ENCODE measurements at places on chromosomes 13 and 19.
A peak's percentile ranks its signal among the peaks of the same experiment; 100 is the strongest.

DNA sequence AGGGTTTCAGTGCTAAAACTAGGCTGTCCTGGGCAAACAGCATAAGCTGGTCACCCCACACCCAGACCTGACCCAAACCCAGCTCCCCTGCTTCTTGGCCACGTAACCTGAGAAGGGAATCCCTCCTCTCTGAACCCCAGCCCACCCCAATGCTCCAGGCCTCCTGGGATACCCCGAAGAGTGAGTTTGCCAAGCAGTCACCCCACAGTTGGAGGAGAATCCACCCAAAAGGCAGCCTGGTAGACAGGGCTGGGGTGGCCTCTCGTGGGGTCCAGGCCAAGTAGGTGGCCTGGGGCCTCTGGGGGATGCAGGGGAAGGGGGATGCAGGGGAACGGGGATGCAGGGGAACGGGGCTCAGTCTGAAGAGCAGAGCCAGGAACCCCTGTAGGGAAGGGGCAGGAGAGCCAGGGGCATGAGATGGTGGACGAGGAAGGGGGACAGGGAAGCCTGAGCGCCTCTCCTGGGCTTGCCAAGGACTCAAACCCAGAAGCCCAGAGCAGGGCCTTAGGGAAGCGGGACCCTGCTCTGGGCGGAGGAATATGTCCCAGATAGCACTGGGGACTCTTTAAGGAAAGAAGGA is 2.8 kb downstream of the PPP1R12C start:
- DNase-seq, result no peak

GRCh38 chr19:30450835-30451321 is 78.7 kb downstream of the ZNF536 start:
- no peak for DNase-seq

- DNase-seq, result no peak
Measured at GRCh38 chr13:89899302-89900103, 1448.0 kb upstream of the MIR17HG start.

GRCh38 chr19:15897026-15897737 is 692 bp downstream of the CYP4F2 start:
- no peak for DNase-seq

DNA sequence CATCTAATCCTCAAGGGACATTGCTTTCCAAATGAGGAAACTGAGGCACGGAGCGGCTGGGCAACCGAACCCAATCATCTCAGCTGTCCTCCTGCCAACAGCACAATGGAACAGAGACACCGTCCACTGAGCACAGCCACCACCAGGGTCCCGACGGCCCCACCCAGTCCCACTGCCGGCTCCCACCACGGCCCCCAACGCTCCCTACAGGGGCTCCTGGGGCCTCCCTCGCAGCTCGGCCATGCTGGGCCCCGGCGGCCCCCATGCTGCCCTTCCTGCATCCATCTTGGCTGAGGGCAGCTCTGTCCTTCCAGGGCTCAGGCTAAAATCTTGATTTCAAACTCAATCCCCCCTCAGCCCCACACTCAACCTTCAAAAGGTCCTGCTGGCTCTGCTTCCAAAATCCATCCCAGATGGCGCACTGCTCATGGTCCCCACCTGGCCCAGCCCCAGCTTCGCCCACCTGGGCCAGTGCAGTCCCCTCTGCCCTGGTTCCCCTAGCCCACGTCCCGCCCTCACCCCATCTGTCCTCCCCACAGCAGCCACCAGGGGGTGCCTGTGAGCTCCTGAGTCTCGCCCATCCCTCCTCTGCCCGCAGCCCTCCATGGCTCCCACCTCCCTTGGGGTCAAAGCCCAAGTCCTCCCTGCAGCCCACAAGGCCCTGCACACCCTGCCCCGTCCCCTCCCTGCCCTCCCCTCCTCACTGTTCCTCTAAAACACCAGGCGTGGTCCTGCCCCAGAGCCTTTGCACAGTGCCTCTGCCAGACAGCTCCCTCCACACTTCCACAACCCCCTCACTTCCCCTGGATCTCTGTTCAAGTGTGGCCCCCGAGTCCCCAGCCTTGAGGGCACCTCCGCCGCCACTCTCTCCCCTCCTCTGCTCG is 7.9 kb downstream of the PIP5K1C start:
- DNase-seq, result peak; percentile 52

GRCh38 chr19:46068345-46069258 is 27.8 kb upstream of the IGFL4 start:
- DNase-seq, result no peak

GRCh38 chr19:39840492-39840891 is 5.7 kb downstream of the FBL start:
- DNase-seq, result no peak

DNA sequence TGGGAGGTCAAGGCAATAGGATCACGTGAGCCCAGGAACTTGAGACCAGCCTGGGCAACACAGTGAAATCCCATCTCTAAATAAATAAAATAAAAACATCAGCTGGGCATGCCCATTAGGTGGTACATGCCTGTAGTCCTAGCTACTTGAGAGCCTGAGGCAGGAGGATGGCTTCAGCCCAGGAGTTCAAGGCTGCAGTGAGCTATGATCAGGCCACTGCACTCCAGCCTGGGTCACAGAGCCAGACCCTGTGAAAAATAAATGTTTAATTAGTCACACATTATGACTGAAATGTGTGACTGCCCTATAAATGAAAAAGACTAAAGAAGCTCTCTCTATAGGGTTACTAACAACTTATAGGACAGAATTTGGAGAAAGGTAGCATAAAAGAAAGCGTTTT is 37.7 kb downstream of the USP12 start:
- DNase-seq, result no peak

DNA sequence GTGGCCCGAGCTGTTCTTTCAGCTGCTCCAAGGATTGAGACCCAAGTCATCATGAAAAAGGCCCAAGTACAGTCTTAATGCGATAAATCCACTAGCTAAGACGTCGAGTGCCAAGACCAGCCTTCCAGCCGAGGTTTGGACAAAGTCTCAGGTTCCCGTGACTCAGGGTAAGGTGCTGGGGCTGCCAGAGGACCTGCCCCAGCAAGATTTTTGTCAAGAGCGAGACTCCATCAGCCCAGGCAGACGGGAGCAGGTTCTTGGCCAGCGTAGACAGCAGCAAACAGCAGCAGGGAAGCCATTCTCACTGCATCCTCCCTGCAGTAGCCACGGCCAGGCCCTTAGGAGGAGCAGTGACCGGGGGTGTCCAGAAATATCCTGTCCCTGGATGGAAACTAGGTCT is 3.4 kb downstream of the FEM1A start:
- no peak for DNase-seq

GRCh38 chr13:42752731-42753130 is 28.7 kb upstream of the FAM216B start:
- no peak for DNase-seq

DNA sequence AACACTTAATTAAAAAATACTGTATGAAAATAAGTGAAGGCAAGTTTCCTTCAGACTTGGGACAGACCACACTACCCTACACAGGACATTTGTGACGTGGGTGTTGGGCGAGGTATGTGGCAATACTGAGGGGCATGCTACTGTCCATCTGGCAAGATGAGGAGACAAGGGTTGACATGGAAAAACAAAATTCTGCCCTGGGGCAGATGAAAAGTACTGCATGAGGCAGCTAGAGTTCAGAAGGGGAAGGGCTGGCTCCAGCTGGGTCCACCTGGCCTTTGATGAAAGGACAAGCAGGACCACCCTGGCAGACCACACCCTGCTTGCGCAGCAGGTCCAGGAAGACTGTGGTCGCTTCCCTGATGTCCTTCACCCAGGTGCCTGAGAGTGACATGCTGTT is 43.2 kb downstream of the LATS2 start:
- no peak for DNase-seq

DNA sequence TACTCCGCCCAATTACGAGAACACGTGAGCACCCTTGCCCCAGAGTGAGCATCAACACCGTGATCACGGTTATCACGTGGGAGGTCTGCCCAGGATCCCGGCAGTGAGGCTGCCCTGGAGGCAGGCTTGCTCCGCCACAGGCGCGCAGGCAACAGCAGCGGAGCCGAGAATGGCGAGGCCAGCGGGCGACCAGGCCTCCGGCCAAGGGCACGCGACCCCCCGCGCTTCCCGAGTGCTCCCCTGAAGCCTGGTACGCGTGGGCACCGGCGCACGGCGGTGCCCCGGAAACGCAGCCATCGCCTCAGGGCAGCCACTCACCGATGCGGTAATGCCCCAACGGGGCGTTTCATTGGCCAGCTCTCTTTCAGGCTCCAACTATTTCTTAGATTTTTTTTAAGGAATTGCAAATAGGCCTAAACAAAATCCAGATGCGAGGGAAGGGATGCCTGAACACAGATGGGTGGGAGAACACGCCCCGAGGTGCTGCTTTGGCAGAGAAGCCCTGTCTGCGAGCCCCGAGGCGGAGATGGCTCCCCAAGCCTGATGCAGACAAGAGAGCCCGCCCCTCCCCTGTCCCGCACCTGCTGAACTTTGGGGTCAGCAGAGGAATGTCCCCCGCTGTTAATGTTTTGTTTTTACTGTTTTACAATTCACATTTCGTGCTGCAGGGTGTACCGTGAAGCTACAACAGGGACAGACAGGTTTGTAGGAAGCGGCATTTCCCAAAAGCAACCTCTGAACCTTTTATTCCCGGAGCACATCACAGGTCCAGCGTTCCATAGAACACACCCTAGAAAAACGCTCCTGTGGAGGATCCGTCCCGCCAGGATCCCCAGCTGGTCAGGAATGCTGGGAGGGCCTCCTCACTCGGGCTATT is 132.7 kb downstream of the ZDHHC20 start:
- DNase-seq, result no peak

- DNase-seq, result no peak
Measured at GRCh38 chr19:9956956-9957355, 20.6 kb upstream of the OLFM2 start.

GRCh38 chr13:23463661-23464060 is 30.2 kb upstream of the SACS start:
- DNase-seq, result no peak

DNA sequence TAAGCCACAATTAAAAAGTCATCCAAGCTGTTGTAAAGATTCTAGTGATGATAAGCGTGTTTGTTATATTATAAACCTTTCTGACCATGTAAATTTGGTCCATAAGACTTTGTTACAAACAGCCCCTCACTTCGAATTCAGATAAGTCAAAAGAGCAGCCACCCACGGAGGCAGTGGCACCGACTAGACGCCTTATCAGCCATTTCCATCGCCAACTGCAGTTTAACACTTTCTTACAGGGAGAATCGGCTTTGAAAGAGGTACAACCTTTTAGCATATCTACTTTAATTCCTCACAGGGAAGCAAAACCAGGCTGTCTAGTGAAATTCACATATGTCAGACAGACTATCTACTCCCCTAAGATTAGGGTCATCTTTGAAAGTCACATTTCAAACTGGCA is 47.5 kb downstream of the SOX21 start:
- DNase-seq, result no peak

GRCh38 chr19:646779-647565 is 7.3 kb downstream of the FGF22 start:
- no peak for DNase-seq

DNA sequence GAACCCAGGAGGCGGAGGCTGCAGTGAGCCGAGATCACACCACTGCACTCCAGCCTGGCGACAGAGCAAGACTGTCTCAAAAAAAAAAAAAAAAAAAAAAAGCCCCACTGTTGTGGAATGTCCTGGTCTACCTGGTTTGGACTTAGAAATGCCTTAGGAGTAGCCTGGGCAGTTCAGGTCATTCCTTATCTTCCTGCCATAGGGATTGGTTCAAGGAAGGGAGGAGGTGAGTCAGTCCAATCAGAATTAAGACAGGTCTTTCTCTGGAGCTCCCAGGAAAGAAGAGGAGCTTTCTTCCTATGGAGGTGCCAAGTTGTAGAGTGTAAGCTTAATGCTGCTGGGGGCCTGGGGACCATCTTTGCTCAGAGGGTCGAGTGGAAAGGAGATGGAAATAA is 44.8 kb downstream of the SIPA1L3 start:
- DNase-seq, result no peak

- DNase-seq, result peak; percentile 77
Measured at GRCh38 chr19:52922841-52923777, at the start of gene ZNF888. Gene ZNF888, minus strand, starts transcription at chr19:52923428. Its CDS starts 5,555 bp downstream, at chr19:52917873.

GRCh38 chr19:44875666-44876451 is 15.2 kb upstream of the TOMM40 start:
- no peak for DNase-seq

DNA sequence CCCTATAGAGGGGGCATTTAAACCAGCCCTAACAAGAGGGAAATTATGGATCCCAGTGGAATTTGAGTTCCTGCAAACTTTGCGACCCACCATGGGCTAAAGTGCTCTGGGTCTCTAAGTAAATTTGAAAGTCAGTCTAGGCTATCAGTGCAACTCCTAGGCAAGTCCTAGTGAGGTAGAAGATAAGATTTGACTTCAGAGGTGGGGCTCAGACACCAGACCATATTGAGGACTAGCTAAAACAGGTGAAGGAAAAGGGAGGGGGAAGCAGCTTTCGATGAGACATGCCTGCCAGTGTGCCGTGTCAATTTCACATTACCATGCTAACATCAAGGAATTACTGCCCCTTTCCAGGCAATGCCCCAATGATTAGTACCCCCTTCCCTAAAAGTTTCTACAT is 38.4 kb downstream of the CD320 start:
- no peak for DNase-seq

GRCh38 chr13:71754407-71754974 is 112.5 kb downstream of the DACH1 start:
- DNase-seq, result no peak

- DNase-seq, result no peak
Measured at GRCh38 chr13:36903925-36904595, 16.0 kb downstream of the SMAD9 start.

- peak; percentile 71 for DNase-seq
Measured at GRCh38 chr19:17282488-17283125, 906 bp downstream of the ANKLE1 start.

DNA sequence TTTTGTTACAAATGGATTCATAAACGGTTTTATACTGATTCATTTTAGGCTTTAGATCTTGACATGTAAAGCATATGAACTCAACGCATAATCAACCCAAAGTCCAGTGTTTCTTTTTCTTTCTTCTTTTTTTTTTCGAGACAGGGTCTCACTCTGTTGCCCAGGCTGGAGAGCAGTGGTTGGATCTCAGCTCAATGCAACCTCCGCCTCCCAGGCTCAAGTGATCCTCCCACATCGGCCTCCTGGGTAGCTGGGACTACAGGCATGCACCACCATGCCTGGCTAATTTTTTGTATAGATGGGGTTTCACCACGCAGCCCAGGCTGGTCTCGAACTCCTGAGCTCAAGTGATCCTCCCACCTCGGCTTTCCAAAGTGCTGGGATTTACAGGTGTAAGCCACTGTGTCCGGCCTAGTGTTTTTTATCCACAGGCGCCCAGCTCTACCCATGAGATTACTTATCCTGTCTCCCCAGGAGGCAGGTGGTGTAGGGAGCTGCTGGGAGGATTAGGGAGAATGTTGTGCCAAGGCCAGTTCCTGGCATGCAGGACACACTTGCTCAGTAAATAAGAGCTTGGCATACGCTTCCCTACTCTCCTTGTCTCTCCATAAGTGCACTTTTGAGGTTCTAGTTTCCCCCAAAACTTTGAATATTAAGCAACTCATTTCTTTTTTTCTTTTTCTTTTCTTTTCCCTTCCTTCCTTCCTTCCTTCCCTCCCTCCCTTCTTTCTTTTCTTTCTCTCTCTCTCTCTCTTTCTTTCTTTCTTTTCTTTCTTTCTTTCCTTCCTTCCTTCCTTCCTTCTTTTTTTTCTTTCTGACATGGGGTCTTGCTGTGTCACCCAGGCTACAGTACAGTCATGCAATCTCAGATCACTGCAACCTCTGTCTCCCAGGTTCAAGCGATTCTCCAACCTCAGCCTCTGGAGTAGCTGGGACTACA is 4.8 kb upstream of the CEBPA start:
- DNase-seq, result no peak

GRCh38 chr19:41355035-41355434 is 1.3 kb upstream of the TGFB1 start:
- no peak for DNase-seq

GRCh38 chr13:35252536-35253205 is 223.8 kb downstream of the MAB21L1 start:
- no peak for DNase-seq

GRCh38 chr13:77339408-77339807 is 12.5 kb upstream of the MYCBP2 start:
- DNase-seq, result no peak

Measured in activated CD4-positive, alpha-beta T cell treated with anti-CD3 and anti-CD28 coated beads, Interleukin-2, amount 50 U/mL, for 4 hours (primary cell).